ENCODE measurements at places on chromosomes 4 and X.

- no peak for DNase-seq
Observed at GRCh38 chr4:88879991-88880390, 177.0 kb downstream of the FAM13A start.

DNA sequence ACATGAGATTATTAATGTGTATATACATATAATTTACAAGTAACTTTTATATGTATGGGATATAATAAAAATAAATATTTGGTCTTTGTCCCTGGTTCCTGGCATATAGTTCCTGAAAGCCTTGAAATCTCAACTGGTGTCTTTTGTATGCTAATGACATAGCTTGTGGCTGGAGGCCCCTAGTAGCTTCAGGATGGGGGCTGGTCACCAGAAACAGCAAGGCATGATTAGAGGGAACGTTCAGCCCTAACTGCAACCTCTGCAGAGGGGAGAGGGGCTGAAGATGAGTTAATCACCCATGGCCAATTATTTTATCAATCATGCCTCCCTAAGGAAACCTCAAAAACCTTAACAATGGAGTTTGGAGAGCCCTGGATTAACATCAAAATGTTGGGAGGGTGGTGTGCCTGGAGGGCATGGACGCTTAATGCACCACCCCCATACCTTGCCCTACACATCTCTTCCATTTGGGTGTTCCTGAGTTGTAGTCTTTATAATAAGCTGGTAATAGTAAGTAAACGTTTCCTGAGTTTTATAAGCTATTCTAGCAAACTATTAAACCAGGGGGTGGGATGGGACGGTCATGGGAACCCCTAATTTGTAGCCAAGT lies 21.3 kb downstream of the PIN4 start:
- no peak for DNase-seq

DNA sequence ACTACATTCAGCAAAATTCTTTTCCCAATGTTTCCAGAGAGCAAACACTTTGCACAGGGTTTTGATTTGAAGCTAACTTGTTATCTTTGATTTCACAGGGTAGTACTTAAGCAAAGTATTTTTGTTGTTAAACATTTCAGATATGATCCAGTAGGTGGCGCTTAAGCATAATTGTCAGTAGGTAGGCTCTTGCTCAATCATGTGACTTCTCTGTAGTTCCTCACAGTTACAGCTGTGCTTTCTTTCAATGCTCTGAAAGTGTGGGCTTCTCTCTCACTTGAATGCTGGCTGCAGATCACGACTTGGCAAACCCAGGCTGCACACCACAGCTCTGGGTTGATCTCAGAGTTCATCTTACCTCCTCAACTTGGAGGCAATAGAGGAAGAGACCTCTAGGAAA lies 1016.5 kb downstream of the SH3BGRL start:
- DNase-seq: no peak

- DNase-seq: no peak
Observed at GRCh38 chrX:54808109-54808604, 612 bp downstream of the MAGED2 start.

DNA sequence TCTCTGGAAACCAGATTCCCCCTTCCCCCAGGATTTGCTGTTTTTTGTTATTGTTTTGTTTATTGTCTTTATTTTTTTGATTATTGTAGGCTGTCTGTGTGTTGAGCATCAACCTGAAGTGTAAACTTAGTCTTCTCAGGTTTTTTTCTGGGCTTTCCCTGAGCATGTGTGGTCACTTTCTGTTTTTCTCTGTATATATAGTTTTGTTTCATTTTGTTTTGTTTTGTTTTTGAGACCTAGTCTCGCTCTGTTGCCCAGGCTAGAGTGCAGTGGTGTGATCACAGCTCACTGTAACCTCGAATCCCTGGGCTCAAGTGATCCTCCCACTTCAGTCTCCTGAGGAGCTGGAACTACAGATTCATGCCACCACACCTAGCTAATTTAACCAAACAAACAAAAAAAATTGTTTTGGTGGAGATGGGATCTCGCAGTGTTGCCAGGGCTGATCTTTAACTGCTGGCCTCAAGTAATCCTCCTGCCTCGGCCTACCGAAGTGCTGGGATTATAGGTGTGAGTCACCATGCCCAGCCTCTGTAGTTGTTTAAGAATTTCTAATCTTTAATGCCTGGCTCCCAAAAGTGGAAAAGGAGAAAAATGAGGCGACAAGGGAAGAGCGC lies 9.1 kb downstream of the IL13RA1 start:
- no peak for DNase-seq

GRCh38 chrX:31832263-31832662 lies 760.4 kb upstream of the FTHL17 start:
- DNase-seq: no peak

DNA sequence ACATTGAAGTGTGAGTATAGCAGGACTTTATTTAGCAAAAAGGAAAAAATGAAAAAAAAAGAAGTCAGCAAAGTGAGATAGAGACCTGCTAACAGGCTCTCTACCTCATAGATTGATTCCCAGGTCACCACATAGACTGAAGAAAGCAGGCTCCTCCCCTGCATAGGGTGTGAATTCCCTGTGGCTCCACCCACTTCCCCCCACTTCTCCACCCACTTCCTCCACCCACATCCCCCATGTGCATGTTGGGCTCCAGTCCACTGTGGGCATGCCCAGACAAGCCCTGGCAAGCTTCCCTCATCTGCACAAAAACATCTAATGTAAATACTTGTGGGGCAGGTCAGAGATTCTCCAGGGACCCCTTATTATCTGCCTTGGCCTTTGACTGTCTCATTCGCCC lies 97.8 kb downstream of the TMEM47 start:
- DNase-seq: no peak

GRCh38 chr4:40552536-40552935 lies 77.1 kb downstream of the RBM47 start:
- no peak for DNase-seq

GRCh38 chr4:37852376-37852775 lies 25.9 kb downstream of the PGM2 start:
- no peak for DNase-seq

GRCh38 chrX:143027275-143027674 lies 1.5 kb downstream of the SPANXN4 start:
- no peak for DNase-seq

Data from activated CD8-positive, alpha-beta memory T cell treated with anti-CD3 and anti-CD28 coated beads for 1 hour (primary cell).